ENCODE measurements at places on chromosomes 12 and 14.

DNA sequence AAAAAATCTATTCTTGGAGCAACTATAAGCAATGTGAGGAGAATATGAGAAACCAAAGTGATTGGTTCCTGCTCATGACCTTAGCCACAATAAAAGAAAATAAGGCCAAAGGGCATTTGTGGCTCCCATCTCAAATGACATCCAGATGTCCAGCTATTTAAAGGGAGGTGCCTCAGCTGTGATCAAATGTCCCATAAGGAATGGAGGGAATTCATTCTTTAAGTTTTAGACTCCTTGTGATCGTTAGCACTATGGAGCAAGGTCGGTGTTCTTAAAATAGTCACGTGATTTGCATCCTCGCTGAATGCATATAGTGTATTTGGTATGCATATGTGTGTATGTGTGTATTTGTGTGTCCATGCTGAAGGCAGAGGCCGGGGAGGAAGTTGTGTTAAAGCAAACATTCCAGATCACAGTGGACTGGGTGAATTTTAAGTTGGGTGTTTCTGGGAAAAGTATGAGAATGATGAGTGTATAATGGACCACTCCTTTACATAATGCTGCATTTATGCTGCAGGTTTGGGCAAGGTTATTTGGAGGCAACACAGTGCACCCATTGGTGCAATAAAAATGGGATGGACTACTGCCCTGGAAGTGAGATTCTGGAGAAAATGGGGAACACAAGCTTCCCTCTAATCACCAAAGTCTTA is 5.6 kb upstream of the E2F7 start:
- ATAC-seq: no peak

DNA sequence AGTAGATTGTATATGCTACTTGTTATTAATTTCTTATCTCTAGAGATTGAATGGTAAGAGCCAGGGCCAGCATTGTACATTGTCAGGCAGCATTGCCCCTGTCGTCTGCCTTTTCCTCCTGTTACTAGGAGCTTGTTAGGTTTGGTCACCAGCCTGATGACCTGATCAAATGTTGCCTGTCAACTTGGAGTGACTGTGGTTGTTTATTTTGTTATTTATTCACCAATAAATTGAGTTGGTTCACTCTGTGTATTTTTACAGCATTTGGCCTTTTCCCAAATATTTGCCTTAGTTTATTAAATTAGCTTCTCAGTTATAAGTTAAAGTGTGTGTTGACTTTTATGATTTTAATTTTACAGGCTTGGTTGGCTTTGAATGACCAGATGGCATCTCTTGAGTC is 88.4 kb downstream of the PRKCH start:
- no peak for ATAC-seq

GRCh38 chr14:24428628-24429394 is 657 bp downstream of the CBLN3 start:
- no peak for ATAC-seq

- no peak for ATAC-seq
Measured at GRCh38 chr12:16349131-16349460, 1.7 kb downstream of the MGST1 start.
